ENCODE measurements at places on chromosomes 13 and 19.

DNA sequence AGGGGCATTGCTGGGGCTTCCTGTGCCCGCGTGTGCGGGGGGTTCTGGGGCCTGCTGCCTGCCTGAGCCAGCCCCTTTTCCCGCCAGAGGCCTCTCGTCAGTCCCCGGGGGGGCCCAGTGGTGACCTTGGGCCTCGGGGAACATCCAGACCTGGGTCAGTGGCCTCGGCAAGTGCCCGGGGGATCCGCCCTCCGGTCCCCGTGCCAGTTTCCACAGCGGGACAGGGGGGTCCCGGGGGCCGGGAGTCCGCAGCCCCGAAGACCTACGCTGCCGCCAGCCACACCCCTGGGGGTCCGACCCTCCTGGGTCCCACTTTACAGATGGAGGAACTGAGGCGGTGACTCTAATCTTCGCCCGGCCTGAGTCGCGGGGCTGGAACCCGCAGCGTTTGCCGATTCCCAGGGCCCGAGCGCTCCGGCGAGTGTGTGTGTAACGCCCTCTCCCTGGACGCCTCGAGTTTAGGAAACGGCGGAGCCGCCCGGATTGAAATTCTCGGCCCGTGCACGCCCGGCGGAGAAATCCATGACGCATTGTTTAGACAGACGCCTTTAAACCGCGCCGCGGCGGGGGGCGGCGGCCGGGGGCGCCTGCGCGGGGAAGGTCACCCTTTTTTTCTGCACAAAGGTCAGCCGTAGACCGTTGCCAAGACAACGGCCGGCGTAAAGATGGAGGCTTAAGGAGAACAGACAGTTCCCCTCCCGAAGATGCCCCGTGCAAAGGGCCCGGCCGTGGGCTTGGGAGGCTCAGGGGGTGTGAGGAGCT lies 39.3 kb downstream of the EFNA2 start:
- DNase-seq = no peak

DNA sequence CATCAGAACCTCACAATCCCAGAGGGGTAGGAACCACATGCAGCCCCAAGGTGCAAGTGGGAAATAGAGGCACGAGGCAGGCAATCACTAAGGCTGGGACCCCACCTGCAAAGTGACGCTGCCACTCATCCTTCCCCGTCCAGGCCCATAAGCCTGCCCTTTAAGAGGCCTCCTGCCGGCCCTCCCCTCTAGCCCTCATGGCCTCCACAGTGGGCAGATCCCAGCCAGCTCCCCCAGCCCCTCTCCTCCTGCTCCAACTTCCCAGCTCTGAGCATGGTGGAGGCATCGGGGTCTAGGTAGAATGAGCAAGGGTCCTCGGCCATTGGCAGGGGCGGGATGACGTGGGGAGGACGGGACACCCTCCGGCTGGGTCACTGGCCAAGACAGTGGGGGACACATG lies 2.7 kb downstream of the ZSCAN18 start:
- DNase-seq = no peak

DNA sequence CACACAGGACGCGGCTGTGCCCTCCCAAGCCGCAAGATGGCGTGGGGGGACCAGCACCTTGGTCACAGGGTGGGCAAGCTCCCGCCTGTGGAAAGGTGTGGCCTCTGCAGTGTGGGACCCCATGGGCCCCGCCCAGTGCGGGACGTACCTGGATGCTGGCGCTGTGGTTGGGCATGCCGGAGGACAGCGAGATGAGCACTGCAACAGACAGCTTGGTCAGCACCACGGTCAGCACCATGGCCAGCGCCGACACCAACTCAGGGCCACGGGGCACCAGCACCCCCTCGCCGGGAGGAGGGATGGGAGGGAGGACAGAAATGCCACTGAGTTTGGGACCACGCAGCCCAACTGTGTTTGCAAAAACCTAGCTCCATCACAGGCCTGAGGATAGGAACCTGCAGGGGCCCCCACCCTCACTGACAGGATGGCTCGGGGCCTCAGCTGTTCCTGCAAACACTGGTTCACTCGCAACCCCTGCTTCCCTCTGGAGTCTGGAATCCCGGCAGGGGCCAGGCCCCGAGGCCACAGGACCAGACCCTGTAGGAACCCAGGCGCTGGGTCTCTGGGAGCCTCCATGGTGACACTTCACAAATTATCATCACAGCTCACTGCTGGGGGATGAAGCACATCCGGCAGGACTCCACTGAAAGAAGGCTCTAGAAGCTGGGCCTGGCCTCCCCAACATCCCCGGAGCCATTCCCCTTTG lies 27.1 kb downstream of the IZUMO4 start:
- DNase-seq = no peak

GRCh38 chr13:103288114-103288513 lies 221.9 kb upstream of the SLC10A2 start:
- no peak for DNase-seq

GRCh38 chr13:31885994-31886393 lies 145.6 kb upstream of the FRY start:
- DNase-seq = peak; percentile 33

DNA sequence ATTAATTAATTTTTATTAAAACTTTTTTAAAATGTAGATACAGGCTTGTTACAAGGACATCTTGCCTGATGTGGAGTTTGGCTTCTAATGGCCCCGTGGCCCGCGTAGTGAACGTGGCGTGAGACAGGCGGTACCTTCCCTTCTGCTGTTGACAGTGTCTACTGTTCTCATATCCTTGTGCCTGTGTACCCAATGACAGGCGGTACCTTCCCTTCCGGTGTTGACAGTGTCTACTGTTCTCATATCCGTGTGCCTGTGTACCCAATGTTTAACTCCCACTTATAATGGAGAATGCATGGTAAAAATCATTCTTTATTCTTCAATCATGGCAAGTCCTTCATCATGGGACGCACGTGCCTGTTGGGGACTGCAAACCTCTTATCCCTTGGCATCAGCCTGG lies 79.1 kb upstream of the ZNF835 start:
- DNase-seq = no peak

GRCh38 chr13:112725346-112726015 lies 35.6 kb downstream of the ATP11A start:
- no peak for DNase-seq

- DNase-seq = no peak
Observed at GRCh38 chr19:44903602-44904425, 1.8 kb upstream of the APOE start.

- no peak for DNase-seq
Observed at GRCh38 chr13:105838231-105838630, 697.2 kb downstream of the EFNB2 start.

GRCh38 chr19:1981253-1981652 lies 34.3 kb downstream of the BTBD2 start:
- no peak for DNase-seq

- no peak for DNase-seq
Observed at GRCh38 chr13:39897636-39898035, 242.2 kb downstream of the COG6 start.

DNA sequence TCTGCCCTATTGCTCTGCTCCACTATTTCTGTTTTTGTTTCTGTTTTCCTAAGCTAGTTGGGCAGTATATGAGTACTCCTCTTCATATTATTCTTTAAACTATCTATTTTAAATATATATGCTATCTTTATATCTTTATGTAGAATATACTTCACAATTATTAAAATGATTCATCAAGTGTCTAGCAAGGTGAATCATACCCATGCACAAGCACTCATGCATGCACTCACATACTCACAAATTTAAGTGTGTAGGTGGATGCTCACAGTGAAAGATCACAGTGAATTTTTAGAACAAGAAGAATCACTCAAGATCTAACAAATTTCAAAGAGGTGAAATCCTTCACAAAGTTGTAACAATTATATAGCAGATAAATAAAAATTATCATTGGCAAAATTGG lies 435.6 kb upstream of the SLITRK5 start:
- DNase-seq = no peak

GRCh38 chr19:33412601-33413425 lies 39.3 kb downstream of the CEBPG start:
- DNase-seq = no peak

DNA sequence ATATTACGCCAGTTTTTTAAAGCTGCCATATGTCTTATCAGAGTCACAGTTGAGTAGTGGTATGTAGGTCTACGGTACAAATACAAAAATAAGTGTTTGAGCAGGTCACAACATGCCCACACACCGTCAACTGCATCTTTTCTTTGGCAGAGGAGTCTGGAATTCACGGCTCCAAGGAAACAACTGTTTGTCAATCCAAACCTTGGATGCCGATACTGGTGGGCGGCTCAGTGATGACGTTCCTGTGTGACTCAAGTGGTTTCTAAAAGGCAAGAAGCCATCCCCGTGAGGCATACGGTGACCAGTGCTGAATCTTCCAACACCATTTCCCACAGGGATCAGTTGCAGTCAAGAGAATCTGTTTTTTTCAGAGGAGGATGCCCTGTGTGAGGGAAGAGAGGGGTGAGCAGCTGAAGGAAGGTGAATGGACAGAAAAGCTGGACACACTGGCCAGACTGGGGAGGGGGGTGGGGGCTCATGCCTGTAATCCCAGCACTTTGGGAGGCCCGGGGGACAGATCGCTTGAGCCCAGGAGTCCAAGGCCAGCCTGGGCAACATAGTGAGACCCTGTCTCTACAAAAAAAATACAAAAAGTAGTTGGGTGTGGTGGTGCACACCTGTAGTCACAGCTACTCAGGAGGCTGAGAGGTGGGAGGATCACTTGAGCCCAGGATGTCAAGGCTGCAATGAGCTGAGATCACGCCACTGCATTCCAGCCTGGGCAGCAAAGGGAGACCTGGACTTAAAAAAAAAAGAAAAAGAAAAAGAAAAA lies 22.8 kb upstream of the CEBPG start:
- DNase-seq = no peak

- no peak for DNase-seq
Observed at GRCh38 chr13:46468570-46469463, 81.8 kb upstream of the RUBCNL start.

- no peak for DNase-seq
Observed at GRCh38 chr13:60689076-60689475, 292.1 kb downstream of the TDRD3 start.

DNA sequence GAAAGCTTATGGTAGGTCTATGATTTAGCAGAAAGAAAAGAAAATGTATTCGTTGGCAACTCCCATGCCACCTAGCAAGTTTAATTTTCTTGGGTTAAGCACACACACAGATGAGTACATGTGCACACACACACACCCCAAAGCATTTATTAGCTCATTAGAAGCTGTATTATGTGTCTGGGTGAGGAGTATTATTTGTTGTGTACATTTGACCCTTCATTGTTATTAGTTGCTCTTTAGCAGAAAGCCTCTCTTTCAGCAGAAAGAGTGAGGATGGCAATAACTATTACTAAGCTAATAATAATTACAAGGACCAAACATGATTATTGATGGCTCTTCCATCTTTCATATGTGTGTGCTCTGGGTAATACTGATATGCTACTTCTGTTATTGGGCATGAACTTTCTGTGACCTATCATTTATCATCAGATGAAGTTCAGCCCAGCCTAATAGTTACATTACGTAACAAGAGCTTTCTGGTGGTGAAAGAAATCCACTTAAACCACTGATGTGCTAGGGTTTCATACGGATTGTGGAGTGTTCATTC lies 177.4 kb upstream of the OBI1 start:
- DNase-seq = no peak

GRCh38 chr19:709196-709964 lies 645 bp downstream of the PALM start:
- no peak for DNase-seq
